ENCODE measurements at places on chromosomes 4 and X.

DNA sequence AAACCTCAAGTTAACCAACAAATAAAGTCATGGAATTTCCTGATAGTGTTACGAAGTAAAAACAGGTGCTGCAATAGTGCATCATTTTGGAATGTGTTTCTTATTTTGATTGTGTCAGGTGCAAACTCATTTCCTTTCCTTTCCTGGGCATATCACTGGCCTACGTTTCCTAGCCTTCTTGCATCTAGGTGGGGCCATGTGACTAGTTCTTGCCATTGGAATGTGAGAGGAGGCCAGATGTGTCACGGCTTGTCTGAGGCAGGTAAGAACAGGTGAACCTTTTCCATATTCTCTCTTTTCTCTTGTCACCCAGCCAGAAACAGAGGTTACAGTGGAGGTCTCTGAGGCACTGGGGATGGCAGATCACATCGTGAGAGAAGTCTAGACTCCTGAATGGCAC, 868.0 kb downstream of the RPA4 start:
- no peak for DNase-seq

GRCh38 chr4:156182269-156182668, 228.6 kb upstream of the CTSO start:
- no peak for DNase-seq

- DNase-seq: no peak
Observed at GRCh38 chrX:153886915-153887314, 942 bp upstream of the L1CAM start.

DNA sequence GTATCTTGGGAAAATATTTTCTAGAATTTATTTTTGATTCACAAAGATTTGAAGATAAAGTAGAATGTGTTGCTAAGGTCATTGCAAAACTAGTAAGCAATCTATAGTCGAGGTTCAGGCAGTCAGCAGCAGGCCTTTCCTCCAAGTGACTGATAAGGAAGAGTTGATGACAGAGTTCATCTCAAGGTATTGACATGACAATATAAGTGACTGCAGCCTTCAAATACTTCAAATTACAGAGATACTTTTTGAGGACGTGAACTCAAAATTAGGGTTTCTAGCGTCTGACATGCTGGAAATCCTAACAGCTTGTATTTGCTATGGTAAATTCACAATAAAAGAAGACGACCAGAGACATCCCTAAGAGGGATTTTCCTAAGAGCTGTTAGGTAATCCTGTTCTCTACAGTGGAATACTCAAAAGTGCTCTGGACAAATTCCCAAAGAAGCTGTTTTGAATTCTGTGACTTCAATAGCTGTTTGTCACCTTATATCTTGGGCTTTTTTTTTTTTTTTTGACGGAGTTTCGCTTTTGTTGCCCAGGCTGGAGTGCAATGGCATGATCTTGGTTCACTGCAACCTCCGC, 7.4 kb downstream of the ARHGAP10 start:
- no peak for DNase-seq

DNA sequence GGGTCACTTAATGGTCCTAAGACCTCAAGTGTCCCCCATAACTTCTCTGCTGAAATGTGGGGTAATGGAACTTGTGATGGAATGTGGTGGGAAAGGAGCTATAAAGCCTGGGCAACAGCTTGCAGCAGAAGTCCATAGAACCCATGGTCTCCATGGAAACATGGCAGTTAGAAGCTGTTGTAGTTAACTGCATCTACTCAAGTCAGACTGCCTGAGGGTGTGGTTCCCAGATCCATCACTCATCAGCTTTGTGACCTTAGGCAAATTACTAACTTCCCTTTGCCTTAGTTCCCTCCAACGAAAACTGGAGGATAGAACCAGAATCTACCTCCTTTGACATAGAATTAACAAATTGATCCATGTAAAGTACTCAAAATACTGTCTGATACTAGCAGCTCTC, 113.0 kb downstream of the SPATA18 start:
- DNase-seq: no peak

DNA sequence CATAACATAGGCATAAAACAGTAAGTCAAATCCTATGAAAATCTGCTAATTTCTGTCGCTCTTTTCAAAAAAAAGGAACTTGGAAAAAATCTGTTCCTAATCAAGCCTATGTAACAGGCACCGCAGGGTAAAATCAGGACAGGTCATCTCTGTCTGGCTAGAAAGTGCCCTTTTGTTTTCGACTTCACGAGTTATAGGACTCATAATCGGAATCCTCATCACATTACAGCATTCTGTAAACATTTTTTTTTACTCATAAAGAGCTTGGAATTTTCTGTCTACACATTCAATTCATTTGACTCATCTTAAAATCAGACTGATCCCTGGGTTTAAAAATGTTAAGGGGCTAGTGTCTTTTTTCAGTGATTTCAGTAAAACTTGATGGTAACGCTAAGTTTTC, 181.7 kb upstream of the TBC1D9 start:
- DNase-seq: no peak

Measured in activated T-cell treated with anti-CD3 and anti-CD28 coated beads for 24 hours (primary cell).